ENCODE measurements at places on chromosomes 1 and 21. TPM values are rescaled to one million over a fixed set of nuclear protein-coding genes. Genes with fewer than 3 reads are reported as not detected.

TLCD4 gene
- 7.8 TPM for total RNA-seq

AXDND1 gene
- total RNA-seq = not detected

LIN28A gene
- total RNA-seq = not detected

GBP7 gene
- not detected for total RNA-seq

OVAAL gene
- total RNA-seq = not detected

SUSD4 gene
- total RNA-seq = 21.0 TPM

PIGR gene
- total RNA-seq = not detected

PIK3CD gene
- 12.5 TPM for total RNA-seq

TMEM53 gene
- total RNA-seq = 6.3 TPM

MAP3K7CL gene
- total RNA-seq = 3.8 TPM

LDLRAD1 gene
- not detected for total RNA-seq

PM20D1 gene
- total RNA-seq = not detected

PGLYRP4 gene
- not detected for total RNA-seq

GBP1 gene
- total RNA-seq = 0.63 TPM

HPDL gene
- total RNA-seq = 1.3 TPM

DHRS3 gene
- total RNA-seq = 5.9 TPM

FABP3 gene
- 139 TPM for total RNA-seq

ZNF326 gene
- 61.3 TPM for total RNA-seq
